ENCODE measurements at places on chromosomes 7 and 10.

DNA sequence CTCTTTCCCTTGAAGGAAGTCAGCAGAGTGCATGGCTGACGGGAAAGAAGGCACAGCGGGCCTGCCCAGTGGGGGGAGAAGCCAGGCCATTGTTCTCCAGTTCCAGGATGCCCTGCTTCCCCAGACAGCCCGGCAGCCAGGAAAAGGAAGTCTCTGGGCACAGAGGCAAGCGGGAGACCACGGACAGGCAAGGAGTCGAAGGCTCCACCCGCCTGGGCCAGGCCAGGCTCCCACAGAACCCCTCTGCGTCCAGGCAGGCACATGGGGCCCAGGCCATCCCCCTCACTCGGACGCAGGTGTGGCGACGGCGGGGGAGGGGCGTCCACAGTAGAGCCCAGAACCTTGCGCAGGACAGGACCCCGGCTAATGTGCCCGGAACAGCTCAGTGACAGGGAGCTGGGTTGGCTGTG lies 8.7 kb downstream of the GPR146 start:
- peak; percentile 47 for DNase-seq

DNA sequence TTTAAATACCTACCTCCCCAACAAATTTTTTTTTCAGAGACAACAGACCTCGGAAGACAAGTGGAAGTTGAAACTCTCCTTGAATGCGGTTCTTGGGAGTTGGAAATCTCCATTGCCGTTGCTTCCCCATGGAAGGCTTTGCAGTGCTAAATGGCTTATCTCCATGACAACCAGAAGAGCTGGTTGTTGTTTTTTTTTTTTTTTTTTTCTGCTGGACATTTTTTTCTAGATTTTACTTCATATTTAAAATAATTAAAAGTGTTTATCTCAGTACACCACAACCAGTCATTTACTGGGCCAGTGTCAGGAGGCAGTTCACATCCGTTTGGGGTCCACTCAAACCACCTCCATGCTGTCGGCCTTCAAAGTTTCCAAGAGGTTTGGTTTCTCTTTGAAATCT lies 348.5 kb upstream of the PRKCQ start:
- DNase-seq, result peak; percentile 35

GRCh38 chr7:74294191-74294998 lies 5.2 kb downstream of the CLIP2 start:
- DNase-seq, result no peak

DNA sequence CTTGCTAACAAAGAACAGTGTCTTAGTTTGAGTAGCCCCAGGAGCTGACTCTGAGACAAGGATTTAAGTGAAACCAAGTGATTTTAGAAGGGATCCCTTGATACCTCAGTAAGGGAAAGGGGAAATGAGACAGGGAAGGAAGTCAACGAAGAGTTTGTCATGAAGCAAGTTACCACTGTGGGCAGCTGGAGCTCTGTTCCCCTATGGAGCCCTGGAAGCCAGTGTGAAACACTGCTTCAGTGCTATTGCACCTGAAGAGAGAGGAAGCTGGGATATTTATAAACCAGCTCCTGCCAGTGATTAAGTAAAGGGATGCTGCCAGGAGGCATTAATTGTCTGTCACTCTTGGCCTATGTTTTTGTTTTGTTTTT lies 58.9 kb upstream of the WAPL start:
- peak; percentile 71 for DNase-seq

DNA sequence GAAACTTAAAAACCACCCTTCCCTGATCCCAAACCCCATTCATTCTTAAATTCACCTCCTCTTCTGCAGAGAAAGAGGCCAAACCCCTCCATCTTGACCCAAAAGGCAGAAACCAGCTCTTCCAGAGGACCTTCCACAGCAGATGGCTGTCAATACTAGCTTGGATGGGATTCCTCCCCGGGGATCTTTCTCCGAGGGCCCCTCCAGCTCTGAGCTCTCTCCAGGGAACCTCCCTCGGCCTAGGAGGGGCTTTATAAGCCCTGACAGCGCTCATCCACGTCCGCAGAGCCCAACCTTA lies 5.4 kb downstream of the TNRC18 start:
- no peak for DNase-seq

GRCh38 chr10:43905512-43906236 lies 257.0 kb upstream of the ZNF32 start:
- DNase-seq, result no peak

DNA sequence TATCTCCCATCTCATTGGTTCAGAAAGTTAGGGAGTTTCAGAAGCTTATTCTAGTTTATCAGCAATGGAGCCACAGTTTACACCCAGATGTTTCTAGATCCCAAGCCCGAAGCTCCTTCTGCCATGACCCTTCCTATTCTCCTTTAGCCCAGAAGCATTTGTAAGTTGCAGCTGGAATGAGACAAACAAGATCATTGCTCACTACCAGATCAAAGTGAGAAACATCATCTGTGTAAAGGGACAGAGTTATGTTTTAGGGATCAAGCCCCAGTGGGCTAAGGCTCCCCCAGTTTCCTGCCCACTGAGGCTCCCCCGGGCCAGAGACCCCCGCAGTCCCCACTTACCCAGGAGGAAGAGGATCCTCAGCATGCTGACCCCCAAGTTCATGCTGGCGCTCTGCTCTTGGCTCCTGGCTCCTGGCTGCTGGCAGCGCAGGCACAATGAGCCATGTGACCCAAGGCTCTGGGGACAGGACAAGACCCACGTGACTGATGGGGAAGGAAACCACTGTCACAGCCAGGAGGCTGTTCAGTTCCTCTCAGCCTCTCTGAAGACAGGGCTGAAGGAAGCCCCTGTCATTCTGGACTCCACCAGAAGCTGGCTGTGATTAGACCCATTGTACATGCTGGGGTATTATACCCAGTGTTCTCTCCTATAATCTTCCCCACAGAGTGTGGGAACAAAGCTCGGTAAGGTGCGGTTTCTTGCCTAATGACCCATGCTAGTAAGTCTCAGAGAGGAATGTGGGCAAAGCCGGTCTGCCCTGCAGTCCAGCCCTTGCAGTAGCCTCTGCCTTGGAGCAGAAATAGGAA lies at the start of gene TMEM273:
Gene TMEM273, minus strand, starts transcription at position 442 of the 812 bp plus-strand sequence. Its CDS starts 55 bp downstream, at position 387.
- DNase-seq, result peak; percentile 86

DNA sequence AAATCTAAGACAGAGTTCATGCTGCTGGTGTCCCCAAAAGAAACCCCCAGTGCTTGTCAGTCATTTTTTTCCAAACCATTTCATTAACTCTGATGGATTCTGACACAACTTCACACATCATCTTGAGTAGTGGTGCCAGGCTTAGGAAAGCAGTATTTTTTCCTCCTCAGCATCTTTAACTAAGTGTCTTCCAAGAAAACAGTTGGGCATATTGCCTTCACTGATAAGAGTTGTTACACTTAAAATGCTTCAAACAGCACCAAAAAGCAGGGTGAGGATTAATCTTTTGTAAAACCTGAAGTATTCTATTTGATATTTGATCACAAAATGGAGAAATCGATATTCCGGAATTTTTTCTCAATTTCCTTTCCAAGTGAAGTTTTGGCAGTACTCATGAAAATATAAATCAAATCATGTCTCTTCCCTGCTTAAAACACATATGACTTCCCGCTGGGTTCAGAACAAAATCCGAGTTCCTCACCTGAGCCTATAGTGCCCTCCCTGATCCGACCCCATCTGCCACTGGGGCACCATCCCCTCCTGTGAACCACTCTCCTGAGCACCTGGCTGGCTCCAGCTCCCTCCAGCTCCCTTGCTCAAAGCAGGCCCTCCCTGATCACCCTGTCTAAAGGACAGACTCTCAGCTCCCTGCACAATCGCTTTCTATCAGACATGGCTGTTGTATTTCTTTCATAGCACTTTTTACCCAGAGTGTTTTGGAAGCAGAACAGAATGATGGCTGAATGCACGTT lies 61.6 kb downstream of the CYTH3 start:
- no peak for DNase-seq

- no peak for DNase-seq
These were observed 84.5 kb downstream of the ADAM22 start for GRCh38 chr7:88018501-88018900.

- DNase-seq, result no peak
These were observed 310.5 kb upstream of the HGF start for GRCh38 chr7:82080254-82080927.

GRCh38 chr10:31581741-31582323 lies 262.8 kb downstream of the ZEB1 start:
- peak; percentile 94 for DNase-seq

DNA sequence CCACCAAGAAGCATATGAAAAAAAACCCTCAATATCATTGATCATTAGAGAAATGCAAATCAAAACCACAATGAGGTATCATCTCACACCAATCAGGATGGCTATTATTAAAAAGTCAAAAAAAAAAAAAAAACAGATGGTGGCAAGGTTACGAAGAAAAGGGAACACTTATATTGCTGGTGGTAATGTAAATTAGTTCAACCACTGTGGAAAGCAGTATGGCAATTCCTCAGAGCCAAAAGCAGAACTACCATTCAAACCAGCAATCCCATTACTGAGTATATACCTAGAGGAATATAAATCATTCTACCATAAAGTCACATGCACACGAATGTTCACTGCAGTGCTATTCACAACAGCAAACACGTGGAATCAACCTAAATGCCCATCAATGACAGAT lies 46.0 kb downstream of the CNOT4 start:
- peak; percentile 47 for DNase-seq

DNA sequence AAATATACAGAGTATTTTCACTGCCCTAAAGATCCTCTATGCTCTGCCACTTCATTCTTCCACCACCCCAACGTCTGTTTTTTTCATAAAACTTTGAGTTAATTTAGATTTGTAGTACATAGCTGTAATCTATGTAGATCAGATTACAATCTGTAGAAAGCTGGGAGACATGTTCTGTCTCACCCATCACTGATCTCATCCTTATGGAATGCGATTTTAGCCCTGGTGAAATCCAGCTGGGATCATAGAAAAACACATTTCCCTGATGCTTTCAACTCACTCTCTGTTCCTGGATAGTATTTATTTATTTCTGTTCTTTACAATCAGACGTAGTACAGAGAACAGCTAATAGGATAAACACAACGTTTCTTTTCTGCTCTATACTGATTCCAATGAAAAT lies 521.0 kb downstream of the KIF20B start:
- no peak for DNase-seq

DNA sequence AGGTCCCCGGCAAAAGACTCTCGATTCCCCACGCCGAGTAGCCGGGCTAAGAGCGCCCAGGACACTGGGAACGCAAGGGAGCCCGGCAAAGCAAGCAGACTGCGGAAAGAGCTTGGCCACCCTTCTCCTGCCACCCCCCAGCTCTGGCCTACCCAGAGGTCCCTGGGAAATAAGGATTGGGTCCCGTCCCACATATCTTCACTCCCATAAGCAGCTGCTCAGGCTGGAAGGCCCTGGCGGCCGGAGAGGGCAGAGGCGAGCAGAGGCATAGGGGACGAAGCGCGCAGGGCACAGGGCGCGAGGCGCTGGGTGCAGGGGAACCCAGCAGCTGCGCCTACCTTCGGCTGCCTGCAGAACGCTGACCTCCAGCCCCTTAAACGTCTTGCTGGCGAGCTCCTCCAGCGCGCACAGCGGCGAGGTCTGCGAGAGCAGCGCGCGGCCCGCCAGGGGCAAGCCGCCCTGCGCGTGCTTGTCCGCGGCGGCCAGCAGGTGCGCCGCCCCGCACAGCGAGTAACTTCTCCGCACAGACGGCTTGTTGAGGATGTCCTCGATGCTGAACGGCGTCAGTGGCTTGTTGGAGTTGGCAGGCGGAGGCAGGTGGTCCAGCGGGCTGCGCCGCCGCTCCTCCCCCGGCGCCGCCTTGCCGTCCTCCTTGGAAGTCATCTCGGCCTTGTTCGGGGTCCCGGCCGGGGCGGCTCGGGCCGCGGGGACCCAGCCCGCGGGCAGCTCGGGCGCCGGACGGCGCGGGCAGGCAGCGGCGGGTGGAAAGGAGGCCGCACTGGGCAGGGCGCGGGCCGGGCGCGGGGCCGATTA lies 904 bp downstream of the LBX1 start:
- no peak for DNase-seq

GRCh38 chr10:15167411-15168290 lies 842 bp downstream of the NMT2 start:
- peak; percentile 59 for DNase-seq

GRCh38 chr7:749140-749551 lies 22.1 kb upstream of the PRKAR1B start:
- DNase-seq, result no peak

DNA sequence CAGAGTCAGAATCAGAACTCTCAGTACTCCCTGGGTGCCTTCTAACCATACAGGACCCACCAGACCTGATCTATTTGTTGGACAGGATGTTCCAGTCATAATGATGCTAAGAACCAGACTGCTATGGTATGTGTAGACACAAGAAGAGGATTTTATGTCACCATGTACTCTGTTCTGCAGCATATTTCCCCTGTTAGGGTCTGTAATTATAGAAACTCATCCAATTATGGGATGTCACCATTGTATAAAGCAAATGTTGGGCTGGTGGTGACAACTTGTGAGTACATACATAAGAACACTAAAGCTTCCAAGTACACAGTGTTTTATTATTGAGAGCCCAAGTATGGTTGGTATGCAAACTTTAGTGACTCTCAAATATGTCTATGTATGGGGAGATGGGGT lies 67.1 kb upstream of the AGBL3 start:
- DNase-seq, result no peak

DNA sequence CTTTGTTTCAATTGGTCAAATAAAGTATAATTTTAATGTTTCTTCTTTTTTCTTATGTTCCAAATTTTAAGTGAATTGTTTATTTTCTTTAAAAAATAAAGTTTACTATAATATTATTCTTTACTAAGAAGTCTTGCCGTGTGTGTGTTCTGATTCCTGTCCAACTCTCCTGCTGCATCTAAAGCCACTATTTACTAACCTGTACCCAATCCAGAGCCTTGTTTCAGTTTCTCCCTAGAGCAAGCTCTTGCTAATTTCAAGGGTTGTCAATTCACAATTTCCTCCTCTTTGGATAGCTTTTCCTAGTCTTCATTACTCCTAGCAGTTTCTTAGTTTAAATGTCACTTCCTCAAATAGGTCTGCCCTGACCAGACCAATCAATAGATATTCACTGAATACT lies 314.9 kb upstream of the SEMA3A start:
- no peak for DNase-seq

- DNase-seq, result peak; percentile 57
These were observed 10.5 kb upstream of the GRID1 start for GRCh38 chr10:86376852-86377796.

DNA sequence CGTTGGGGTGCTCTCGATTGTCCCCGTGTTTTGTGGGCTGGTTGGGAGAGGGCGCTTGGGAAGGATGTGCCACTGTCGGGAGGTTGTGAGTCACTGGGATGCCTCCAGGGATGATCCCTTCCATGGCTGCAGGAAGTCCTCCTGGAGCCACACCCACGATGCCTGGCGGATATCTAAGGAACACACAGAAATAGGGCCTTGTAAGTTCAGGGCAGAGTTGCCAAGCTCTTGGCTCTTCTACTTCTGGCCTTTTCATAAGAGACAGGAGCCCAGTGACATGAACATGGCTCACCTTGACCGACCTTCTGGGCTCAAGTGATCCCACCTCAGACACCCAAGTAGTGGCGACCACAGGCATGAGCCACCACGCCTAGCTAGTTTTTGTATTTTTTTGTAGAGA lies 47.6 kb downstream of the ZRANB1 start:
- DNase-seq, result no peak
